DND-41 (cell line): ENCODE measurements at places on chromosomes 6 and 20.

DNA sequence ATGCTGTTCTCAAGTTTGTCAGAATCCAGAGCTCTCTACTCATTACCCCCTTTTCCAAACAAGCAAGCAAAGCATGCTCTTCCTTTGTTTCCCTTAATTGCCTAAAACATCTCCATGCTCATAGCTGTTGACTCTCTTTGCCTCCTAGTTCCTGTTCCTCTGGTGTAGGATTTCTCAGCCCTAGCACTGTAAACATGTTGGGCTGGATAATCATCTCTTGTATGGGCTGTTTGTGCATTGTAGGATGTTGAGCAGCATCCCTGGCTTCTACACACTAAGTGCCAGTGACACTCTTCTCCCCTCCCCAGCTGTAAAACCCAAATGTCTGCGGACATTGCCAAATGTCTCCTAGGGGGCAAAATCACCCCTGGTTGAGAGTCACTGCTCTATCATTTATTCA lies 14.0 kb downstream of the PPARD start:
- H3K36me3 ChIP-seq, result peaks cover 41% of the 10 kb centered on the region
- H3K4me1 ChIP-seq, result no peaks in the 10 kb centered on the region
- H3K4me3 ChIP-seq, result no peak overlapping the region
- H3K27ac ChIP-seq, result no peak overlapping the region
- no peaks in the 10 kb centered on the region for H3K27me3 ChIP-seq
- DNase-seq, result no peak

DNA sequence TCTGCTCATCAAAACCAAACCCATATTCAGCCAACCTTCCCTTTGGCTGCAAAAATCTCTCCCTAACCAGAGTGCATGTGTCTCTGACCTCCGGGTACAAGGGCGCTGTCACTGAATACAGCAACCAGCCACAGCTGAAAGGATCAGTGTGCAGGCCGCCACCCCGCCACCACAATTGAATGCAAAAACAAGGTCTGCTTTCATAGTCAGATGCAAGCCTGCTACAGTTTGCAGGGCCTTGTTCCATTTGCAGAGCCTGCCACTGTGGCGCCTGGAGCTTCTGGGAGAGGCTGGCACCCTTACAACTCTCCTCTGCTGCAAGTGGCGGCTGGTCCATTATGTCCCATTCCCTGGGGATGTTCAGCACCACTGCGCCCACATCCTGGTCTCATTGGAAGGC lies 23.5 kb downstream of the MDGA1 start:
- H3K4me3 ChIP-seq, result no peak overlapping the region
- H3K27me3 ChIP-seq, result no peaks in the 10 kb centered on the region
- no peaks in the 10 kb centered on the region for H3K36me3 ChIP-seq

DNA sequence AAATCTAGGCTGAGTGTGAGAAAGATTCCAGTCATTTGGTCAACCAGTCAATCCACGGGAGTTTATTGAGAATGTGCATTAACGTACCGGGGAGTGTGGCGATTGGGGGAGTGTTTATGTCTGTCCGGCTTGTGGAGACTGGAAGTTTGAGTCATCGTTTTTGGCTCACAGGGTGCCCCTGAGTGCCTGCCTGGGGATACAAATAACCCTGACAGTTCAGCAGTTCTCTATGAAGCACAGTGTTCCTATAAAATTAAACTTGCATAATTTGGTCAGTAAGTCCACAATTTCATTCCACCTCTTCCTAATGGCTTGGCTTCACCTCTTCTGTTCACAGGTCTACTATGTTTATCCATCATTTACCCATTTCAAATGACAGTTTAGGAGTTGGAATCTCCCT lies 72.6 kb upstream of the PLEKHG1 start:
- H3K27ac ChIP-seq, result no peak overlapping the region
- no peak overlapping the region for H3K4me3 ChIP-seq
- no peaks in the 10 kb centered on the region for H3K36me3 ChIP-seq
- H3K4me1 ChIP-seq, result no peaks in the 10 kb centered on the region

- H3K36me3 ChIP-seq, result no peaks in the 10 kb centered on the region
Observed at GRCh38 chr6:163120223-163120622, 294.3 kb upstream of the QKI start.
